ENCODE measurements at places on chromosomes 5 and 9.

GRCh38 chr9:115135821-115136778 lies 18.1 kb upstream of the TNC start:
- no peak for DNase-seq

DNA sequence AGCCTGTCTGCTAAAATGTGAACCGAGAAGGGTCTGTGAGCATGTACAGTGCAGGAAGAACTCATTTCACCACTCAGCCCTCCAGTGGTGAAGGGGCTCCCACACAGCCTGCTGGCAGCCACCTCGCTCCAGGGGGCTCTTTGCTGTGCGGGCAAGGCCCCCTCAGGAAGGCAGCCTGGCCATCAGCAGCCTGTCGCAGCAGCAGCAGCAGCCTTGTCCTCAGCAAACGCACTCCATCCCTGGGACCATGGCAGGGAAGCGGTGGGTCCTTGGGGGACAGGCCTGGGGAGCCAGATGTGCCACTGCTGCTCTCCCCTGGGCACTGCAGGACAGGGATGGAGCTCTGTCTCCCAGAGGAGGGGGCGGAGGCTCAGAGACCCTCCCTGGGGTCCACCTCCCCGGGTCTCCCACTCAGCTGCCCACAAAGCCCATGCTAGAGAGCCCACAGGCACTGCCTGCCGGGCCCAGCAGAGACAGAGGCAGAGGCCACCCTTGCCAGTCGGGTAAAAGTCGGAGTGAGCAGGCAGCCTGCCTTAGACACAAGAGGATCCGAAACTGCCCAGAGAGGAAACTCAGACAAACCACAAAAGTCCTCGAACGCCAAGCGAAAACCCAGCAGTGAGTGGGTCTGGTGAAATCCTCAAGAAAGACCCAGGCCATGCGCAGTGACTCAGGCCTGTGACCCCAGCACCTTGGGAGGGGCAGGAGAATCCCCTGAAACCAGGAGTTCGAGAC lies 8.0 kb downstream of the BRD3 start:
- DNase-seq = no peak

DNA sequence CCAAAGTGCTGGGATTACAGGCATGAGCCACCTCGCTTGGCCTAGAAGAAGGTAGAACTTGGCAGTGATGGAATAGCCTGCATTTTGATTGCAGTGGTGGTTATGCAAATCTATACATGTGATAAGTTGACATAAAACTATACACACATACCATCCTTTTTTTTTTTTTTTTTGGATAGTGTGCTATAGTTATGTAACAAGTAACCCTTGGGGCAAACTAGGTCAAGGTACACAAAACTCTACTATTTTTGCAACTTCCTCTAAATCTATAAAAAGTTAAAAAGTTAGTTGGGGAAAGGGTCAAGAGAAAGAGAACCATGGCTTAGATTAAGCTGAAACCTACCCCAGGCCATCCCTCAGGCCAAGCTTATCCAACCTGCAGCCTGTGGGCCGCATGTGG lies 11.1 kb downstream of the TRIM14 start:
- DNase-seq = no peak

DNA sequence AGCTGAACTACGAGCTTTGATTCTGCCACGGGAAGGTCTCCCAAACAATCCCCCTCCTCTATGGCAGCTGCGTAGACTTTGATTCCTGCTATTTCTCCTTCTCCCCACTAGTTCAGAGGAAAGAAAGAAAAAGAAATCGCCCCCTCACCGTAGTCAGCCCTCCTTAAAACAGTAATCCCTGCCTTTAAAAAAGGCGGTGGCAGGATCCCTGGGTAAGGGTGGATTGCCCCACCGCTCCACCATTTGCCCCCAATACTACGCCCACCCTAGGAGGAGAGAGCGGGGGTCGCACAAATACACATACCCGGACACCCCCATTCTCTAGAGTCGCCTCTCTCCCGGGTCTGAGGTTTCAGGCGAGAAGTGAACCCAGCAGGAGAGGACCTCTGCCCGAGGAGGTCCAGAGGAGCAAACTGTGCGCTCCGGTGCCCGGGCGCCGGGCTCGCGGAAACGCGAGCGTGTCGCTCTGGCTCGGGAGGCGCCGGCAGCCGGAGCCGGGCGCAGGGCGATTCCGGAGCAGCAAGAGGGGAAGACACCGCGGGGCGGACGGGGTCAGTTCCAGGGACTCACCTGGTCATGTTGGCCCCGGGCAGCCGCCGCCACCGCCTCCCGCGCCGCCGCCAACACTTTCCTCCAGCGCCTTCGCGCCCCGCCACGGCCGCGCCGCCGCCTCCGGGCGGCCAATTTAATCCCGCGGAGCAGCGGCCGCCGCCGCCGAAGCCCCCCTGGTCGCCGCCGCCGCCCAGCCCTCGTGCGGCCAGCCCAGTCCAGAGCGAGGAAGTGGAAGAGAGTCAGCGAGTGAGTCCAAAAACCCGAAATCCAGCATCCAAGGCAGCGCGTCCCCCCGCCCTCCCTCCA lies 1057.7 kb upstream of the DMAC1 start:
- peak; percentile 60 for DNase-seq

DNA sequence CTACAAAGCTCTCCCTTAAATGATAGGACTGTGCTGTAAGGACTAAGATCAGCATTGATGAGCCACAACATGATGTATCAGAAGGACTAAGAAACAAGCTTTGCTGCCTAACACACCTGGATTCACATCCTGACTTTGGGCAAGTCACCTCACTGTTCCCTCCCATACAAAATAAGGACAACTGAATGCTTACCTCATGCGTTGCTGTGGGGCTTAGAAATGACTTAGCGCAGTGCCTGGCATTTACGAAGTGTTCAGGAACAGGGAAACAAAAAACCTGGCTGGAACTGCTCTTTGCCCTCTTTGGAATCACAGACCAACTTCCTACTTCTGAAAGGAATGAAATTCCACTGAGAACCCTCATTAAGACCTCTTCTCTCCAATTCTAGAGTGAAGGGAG lies 113.7 kb downstream of the BAAT start:
- DNase-seq = no peak

DNA sequence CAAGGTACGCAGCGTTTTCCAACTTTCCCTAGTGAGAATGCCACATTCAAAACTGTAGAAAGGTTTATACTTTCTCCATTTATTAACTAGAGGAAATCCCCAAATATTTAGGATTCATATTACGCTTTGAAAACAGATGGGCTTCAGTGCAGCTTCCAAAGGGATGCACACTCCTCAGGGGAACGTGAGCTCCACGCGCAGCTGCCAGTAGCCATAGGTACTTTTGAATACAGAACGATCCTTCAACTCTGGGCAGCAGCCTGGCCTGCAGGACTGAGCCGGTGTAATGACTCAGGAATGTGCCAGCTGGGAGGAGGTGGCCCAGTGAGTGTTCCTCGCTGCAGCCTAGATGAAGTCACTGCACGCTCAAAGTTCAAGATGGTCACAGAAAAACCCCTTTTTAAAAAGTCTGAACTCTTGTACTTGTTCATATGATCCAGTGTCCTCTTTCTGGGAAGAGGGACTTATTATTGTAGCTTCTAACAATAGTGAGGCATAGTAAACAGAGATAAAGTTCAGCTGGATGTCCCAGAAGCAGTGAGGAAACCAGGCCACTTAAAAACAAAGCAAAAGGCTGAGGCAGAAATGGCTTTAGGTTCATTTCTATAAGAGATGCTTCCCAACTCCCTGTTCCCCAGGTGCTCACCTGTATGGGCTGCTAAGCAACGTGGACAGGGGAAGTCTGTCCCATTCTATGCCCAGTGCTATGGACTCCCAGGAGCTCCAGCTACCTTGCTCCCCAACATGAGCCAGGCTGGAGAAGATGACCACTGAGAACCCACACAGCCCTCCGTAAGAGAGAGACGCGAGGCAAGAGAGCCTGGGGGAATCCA lies 130.0 kb downstream of the LHFPL2 start:
- no peak for DNase-seq

DNA sequence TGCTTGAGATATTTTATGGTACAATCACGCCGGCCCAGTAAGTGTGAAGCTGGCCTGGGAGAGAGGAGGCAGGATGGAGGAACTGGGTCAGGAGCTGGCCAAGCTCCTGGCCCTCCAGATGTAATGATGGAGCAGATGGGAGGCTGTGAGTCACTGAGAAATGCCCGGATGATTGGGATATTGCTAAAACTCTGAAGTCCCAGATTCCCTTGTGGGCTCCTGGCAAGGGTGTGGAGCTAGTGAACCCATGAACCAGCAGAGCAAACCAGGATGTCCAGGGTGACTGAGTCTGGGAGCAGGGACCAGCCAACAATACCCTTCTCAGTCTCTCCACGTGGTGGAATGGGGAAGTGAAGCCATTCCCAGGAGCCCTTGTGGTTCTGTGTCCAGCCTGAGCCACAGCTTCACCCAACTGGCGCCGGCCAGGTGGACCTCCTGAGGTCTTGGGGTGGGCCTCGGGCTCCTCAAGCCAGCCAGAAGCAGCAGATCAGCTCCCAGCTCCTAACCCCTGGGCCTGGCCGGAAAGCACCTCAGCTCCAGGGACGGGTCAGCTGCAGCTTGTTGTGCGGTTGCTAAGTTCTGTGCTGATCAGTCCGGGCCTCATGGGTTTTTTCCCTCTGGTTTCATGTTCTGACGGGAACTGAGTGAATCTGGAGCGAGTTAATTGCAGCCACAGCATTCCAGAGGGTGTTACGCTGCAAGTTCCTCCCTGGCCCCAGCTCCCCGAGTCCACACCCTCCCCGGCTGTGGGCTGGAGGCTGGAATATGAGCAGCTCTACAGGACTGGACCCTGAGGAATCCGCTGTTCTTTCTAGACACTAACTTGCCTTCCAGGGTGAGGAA lies 37.6 kb downstream of the DUSP1 start:
- no peak for DNase-seq

DNA sequence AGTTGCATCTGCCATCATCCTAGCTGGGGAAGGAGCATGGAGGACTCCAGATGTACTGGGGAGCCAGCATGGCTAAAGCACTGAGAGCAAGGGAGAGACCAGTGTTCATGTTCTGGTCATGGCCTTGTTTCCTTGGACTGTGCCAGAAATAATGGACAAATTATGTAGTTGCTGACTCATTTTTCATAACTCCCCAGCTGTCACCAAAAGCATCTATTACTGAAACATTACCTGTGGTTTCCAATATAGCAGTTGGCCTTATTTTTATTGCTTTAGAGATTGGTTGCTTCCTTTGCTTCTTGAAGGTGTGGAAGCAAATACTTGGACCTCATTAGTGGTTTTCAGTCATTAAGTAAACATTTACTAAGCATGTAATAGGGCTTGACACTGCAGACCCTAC lies 11.3 kb downstream of the RALGPS1 start:
- DNase-seq = peak; percentile 5

- DNase-seq = no peak
Measured at GRCh38 chr5:139392324-139392677, 2.6 kb upstream of the MZB1 start.

DNA sequence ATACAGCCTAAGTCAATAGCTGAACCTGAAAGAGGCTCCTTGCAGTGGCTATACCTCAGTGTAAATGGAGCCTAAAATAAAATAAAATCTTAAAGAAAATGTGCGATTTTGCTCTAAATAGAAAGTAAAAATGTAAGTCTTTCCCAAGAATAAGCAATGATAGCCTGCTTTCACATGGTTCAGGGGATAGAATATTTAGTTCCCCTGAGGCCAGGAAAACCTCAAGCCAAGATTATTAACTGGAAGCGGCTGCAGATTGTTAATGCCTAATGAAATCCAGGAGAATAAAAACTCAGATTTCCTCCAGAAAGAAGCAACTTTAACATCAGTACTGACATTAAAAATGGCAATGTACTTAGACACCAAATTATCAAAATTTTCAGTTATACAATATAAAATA lies 463.7 kb downstream of the CYLC2 start:
- no peak for DNase-seq

GRCh38 chr5:150653145-150653761 lies 7.8 kb upstream of the MYOZ3 start:
- DNase-seq = no peak

GRCh38 chr5:164203581-164204225 lies 698.3 kb downstream of the MAT2B start:
- DNase-seq = no peak

DNA sequence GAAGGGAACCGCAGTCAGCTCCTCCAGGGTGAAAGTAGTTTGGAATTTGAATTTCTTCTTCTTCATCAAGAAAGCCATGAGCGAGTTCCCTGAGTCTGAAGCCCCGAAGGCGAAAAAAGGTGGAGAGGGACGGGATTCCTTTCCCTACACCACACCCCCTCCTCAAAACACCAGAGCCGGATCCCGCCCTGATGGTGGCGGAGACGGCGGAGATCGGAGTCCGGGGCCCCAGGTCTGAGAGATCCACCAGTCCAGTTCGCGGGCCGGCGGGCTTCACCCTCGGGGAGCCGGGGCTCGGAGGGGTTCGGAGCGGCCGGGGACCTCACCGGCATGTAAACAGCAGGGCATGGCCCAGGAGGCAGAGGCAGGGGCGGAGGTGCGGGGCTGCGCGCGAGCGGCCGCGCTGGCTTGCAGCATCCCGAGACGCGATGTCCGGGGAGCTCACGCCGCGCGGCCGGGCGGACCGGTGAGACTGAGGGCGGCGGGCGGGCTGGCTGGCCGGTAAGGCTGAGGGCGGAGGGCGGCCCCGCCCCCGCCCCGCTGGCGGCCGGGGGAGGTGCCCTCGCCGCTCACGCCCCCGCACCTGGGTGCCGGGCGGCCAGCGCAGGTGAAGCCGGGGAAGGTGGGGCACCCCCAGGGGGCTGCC lies 606 bp downstream of the EEIG1 start:
- DNase-seq = no peak

DNA sequence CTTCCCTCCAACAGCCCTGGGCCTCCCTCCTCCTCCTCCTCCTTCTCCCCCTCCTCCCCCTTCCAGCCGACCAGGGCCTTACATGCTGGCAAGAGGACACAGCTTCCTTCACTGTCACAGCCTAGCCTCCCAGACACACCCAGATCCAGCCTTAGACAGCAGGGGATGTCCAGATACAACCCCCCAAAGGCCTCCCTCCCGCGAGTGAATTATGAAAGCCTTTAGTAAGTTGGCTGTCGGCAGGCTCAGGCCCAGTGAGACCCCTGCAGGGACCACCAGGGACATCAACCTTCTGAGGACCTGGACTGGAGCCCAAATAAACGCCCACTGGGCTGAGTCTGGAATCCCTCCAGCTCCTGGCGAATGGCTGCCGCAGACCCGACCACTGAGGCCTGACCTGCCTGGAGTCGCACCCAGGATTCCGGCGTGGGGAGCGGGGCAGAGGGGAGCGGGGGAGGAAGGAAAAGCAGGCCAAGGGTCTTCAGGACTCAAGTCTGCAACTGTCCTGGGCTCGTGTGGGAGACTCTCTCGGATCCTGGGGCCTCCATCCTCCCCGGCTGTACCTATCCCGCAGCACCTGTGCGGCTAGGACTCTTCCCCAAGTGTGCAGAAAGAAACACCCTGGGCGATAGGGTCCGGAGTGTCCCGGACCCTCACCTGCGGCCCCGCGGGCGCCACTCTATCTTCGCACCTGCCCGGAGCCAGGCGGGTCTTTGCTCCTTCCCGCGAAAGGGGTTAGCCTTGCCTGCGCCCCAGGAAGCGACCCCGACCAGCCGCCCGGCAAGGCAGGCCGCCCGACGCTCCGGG lies 705 bp downstream of the SEPTIN8 start:
- DNase-seq = peak; percentile 20

- no peak for DNase-seq
Measured at GRCh38 chr9:113355040-113355596, 5.8 kb downstream of the BSPRY start.

DNA sequence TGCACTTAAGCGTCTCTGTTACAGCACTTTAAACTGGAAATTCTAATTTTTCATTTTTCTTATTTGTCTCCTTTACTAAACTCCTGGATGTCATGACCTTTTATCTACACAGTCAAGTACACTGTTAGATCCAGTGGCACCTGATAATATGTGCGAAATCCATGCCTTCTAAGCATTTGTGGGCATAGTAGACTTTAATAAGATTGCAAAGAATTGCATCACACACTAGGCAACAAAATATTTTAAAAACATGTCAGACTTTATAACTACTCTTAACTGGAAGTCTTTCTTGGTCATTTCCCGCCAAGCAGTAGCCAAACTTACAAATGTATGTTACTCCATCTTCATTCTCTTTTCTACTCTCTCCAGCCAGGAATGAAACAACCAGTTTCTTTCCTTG lies 5.0 kb upstream of the SPINK1 start:
- no peak for DNase-seq
